SHP77 treated with DMSO at 0.1 percent for 48 hours (cell line): ENCODE measurements at places on chromosomes 1 and 21.

DNA sequence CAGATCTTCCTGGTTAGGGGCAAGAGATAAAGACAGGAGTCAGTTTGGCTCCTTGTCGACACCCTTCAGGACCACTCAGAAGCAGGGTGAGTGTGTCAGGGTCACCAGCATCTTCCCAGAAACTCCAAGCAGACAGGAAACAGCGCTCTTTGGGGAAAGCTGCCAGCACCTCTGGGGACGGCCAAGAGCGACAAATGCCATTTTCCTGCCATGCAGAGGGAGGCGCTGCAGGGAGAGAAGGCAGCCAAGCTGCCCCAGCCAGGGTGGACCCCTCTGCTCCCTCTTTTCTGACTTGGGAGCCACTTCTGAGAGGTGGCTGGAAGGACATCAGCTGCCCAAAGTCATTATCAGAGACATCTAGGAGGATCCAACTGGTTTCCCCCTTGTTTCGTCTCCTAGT is 29.0 kb downstream of the SIM2 start:
- DNase-seq = no peak

- no peak for DNase-seq
Measured at GRCh38 chr1:40316595-40317393, at the start of gene COL9A2. TSS of gene COL9A2 (minus strand) at chr1:40317286. CDS start at chr1:40317197, 89 bp downstream.

GRCh38 chr1:116808200-116808847 is 54.1 kb downstream of the CD2 start:
- DNase-seq = no peak

- no peak for DNase-seq
Measured at GRCh38 chr21:44425895-44426662, 29.2 kb upstream of the LRRC3 start.

- no peak for DNase-seq
Measured at GRCh38 chr1:109762821-109763645, 690 bp downstream of the EPS8L3 start.

GRCh38 chr21:34223376-34223775 is 140.4 kb upstream of the KCNE2 start:
- DNase-seq = no peak

DNA sequence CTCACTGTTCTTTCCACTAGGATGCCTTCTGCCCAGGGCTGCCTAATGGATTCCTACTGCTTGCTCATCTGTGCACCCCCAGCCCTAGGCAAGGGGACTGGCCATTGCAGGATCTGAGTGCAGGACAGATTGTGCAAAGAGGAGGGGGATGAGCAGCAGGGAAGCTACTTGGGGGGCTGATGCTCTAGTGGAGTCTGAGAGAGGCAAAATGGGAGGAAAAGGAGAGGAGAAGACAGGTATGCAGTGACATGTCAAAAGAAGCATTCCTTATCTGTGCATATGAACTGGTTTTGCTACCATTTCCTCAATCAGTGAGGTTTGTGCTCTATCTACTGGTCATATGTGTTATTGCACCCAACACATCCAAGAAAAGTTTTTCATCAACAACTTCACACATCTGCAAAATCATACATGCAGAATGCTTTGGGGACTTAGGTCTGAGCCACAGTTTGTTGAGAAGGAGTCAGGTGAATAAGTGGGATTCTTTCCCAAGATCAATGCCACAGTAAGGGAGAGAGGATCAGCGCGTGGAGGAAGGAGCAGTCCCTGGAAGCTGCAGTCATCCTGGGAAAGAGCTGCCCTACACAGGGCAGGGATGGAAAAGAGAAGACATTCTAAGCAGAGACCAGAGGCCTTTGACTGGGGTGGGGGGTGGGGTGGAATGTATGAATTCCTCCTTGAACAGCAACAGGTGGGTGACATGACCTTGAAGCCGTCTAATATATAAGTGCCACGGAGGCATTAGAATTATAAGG is 14.4 kb downstream of the SLC5A9 start:
- DNase-seq = no peak

- no peak for DNase-seq
Measured at GRCh38 chr1:228228601-228229074, 20.8 kb downstream of the OBSCN start.
